ENCODE measurements at places on chromosomes 1 and 21. TPM values are rescaled to one million over a fixed set of nuclear protein-coding genes. Genes with fewer than 3 reads are reported as not detected.

- DNase-seq = no peak
These were observed 6.4 kb upstream of the SMCP start for GRCh38 chr1:152871731-152872126.

GRCh38 chr1:8202182-8202905 is 115.6 kb upstream of the SLC45A1 start:
- no peak for DNase-seq

- DNase-seq = no peak
These were observed 9.3 kb upstream of the SRARP start for GRCh38 chr1:15994590-15995351.

DNA sequence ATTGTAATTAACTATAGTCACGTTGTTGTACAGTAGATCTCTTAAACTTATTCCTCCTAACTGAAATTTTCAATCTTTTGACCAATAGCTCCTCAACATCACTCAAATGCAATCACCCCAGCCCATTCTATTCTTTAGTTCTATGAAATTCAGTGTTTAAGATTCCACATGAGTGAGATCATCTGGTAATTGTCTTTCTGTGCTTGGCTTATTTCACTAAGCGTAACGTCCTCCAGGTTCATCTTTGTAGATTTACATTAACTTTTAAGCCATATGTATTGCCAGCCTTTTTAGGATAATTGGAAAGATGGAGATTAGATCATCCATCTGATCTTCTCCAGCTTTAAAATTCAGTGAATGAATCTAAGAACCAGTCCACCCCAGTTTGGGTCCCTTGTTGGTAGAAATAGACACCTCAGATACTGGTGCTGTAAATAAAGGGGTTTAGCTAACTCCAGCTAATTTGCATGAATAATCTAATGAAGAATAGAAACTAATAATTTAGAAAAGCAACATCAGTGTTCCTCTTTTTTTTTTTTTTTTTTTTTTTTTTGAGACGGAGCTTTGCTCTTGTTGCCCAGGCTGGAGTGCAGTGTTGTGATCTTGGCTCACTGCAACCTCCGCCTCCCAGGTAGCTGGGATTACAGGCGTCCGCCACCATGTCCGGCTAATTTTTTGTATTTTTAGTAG is 7.0 kb downstream of the S100A10 start:
- DNase-seq = no peak

The MAEL gene
- 4.3 TPM for total RNA-seq

- DNase-seq = no peak
These were observed 16.2 kb upstream of the CR1L start for GRCh38 chr1:207628776-207629175.

GRCh38 chr1:22721122-22721873 is 10.7 kb downstream of the EPHB2 start:
- DNase-seq = no peak

DNA sequence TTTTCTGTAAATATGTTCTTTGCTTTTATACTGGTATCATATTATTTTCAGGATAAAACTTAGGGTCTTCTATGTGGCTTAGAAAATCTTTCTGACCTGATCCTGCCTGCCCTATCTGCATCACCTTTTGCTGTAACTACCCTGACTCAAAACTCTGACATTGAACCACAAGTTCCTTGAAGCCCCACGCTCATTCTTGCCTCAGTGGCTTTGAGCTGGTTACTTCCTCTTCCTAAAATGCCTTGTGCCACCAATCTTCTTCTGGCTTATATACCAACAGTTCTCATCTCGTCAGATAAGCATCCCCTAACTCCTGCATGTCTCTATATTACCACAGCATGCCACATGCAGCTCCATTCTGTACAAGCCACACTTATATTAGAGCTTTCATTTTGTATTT is 84.5 kb upstream of the LRRC7 start:
- no peak for DNase-seq

The CELA3B gene
- not detected for total RNA-seq

GRCh38 chr21:33403128-33403785 is at the start of gene IFNGR2:
Gene IFNGR2 (plus strand): TSS chr21:33403413. CDS start chr21:33403544, 131 bp downstream.
- peak; percentile 79 for DNase-seq

DNA sequence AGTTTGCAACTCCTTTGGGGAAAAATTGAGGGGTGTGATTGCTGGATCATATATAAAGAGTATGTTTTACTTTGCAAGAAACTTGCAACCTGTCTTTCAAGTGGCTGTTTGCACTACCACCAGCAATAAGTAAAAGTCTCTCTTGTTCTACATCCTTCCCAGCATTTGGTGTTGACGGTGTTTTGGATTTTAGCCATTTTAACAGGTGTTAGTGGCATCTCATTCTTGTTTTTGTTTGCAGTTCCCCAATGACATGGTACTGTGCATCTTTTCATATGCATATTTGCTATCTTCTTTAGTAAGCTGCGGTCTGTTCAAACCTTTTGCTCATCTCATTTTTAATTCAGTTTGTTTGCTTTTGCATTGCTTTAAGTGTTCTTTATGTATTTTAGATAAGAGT is 535.5 kb downstream of the LRRIQ3 start:
- no peak for DNase-seq

DNA sequence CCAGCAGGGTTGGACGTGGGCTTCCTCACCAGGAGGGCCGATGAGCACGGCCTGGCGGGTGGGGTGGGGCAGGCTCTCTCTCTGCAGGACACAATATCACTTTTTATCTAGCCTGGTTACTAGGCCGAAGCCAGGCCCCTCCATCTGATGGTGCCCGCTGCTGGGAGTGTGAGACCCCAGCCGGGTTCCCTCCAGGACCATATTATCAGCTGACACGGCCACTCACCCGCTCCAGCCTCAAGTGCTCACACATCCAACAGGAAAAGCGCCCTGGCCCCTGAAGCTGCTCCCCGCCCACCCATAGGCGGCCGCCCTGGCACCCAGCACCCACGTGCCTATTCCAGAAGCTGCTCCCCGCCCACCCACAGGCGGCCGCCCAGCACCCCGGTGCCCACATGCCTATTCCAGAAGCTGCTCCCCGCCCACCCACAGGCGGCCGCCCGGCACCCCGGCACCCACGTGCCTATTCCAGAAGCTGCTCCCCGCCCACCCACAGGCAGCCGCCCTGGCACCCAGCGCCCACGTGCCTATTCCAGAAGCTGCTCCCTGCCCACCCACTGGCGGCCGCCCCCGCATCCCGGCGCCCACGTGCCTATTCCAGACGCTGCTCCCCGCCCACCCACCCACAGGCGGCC is 5.0 kb downstream of the SLC19A1 start:
- peak; percentile 60 for DNase-seq

- DNase-seq = no peak
These were observed 146.4 kb downstream of the KIF26B start for GRCh38 chr1:245301162-245301580.

The NECTIN4 gene
- total RNA-seq = not detected

DNA sequence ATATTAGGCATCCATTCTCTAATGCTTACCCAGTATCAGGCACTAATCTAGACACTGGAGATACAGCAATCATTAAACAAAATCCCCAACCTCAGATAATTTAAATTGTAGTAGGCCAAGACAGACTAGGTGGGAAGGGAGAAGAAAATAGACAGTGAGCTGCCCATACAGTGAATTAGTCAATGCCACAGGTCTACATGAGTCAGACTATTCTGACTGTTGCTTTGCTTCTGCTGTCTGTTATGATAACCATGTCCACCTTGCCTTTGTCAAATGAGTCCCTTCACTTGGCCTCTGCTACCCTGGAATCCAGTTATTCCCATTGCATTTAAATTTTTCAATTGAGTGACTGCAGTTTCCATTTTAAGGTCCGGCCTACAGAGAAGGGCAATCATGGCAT is 59.5 kb downstream of the PIK3R3 start:
- DNase-seq = no peak

- DNase-seq = peak; percentile 81
These were observed 82.2 kb upstream of the AK4 start for GRCh38 chr1:65065524-65066418.

DNA sequence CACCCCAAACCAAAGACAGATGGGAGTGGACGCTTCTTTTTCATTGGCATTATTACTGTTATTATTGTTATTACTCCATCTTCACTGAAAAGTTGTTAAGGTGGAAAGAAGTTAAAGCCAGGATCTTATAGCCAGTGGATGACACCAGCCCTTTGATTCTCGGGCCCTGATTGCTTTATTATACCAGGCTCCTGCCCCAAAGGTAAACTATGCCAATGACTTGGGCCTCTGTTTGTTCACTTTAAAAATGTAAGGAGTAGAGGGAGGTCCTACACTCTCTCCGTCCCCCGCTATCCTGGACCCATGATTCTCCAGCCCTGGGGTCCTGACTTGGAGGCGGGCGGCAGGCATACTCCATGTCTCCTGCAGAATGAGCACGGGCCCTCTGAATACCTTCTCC is 106.8 kb downstream of the TOMM20 start:
- no peak for DNase-seq

- DNase-seq = no peak
These were observed 73.4 kb downstream of the PIK3CD start for GRCh38 chr1:9724706-9725476.

The C1orf52 gene
- 17.4 TPM for total RNA-seq

- DNase-seq = no peak
These were observed 82.9 kb downstream of the CENPF start for GRCh38 chr1:214685906-214686305.

GRCh38 chr1:220670365-220670764 is 19.8 kb upstream of the C1orf115 start:
- no peak for DNase-seq

The ANKRD35 gene
- total RNA-seq = 0.73 TPM

The RGS8 gene
- total RNA-seq = not detected

DNA sequence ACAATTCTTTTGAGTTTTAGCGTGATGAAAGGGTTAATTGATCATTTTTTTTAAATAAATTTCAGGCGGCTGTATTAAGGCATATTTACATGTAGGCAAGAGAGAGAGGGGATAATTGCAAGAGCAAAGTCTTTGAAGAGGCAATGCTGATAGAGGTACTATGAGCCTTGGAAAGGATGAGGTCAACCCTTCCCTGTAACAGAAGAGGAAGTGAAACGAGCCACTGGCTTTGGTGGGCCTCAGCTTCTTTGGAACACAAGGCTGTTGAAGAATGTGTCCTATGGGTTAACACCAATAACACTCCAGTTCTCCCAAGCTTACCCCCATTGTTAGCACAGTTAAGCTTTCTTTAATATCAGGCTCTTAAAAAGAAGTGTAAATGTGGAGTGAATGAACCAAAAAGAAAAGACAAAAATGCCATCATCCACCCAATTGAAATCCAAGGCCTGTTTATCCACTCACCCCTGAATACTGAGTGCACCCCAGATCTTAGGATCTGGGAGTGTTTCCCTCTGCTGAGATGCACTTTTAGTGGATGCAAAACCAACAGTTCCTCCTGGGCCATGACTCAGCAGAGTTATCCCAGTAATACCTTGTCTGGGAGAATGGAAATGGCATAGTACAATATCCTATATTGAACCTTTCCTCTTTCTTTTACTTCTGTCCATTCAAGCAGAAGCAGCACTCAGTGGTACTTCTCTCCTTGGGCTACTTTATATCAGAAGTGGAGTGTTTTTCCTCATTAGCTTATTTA is 216.4 kb downstream of the SLC44A5 start:
- no peak for DNase-seq

The CNIH3 gene
- total RNA-seq = 1.4 TPM

DNA sequence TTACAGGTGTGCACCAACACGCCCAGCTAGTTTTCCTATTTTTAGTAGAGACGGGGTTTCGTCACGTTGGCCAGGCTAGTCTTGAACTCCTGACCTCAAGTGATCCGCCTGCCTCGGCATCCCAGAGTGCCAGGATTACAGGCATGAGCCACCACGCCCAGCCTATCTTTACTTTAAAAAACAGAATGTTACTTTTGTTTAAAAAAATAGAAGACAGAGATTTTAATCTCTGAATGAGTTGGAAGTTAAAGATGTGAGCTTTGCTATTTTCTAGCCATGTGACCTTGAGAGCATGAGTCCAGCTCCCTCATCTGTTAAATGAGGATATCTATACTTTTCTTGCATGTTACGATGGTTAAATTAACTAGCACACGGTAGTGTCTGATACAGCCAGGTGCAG is 3.9 kb upstream of the PUM1 start:
- no peak for DNase-seq

The ASCL5 gene
- not detected for total RNA-seq

The WNT4 gene
- 0.38 TPM for total RNA-seq

DNA sequence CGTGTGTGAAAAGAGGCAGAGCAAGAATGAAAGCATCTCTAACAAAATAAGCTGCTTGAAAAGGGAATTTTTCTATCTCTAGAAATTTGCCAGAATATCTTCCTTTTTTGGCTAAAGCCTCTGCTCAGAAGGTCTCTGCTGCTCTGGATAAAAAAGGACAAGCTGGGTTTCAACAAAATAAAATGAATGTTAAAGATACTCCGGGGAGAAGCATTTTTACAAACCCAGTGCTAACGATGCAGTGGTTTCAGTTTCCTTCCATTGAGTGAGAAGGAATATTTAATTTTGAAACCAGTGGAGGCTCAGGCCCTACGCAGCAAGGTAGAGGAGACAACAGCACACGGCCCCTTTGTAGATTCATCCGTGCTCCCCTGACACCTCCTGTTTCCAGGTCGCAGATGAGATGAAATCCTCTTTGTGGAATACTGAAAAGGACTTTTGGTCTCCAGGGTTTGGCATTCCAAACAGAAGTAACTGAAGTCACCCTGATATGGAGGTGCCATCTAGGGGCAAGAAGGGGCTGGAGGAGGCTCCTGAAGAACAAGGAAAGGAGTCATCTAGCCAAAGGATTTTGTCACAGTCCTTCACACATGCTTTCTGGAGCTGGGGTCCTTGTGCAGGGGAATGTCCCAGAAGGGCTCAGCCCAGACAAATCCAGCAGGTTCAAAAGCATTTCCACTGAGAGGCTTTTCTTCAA is 65.7 kb upstream of the SYT6 start:
- DNase-seq = no peak

GRCh38 chr1:32611859-32612188 is 38.5 kb downstream of the ZBTB8OS start:
- no peak for DNase-seq

The CRYAA gene
- not detected for total RNA-seq

DNA sequence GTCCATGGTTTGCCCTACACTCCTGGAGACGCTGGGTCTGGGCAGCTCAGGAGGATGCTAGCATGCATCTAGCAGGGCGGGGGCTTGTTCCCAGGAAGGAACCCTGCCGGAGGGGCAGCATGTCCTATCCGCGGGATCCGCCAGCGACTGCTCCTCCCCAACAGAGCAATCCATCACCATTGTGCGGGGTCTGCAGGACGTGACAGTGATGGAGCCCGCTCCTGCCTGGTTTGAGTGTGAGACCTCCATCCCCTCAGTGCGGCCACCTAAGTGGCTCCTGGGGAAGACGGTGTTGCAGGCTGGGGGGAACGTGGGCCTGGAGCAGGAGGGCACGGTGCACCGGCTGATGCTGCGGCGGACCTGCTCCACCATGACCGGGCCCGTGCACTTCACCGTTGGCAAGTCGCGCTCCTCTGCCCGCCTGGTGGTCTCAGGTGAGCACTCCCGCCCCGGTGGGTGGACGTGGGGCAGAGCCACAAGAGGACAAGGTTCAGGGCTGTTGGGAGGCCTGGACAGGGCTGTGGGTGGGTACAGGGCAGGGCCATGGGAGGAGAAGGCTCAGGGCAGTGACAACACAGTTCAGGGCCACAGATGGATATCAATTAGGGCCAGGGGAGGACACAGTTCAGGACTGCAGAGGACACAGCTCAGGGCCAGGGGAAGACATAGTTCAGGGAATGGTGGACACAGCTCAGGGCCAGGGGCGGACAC is 71.3 kb downstream of the OBSCN start:
- peak; percentile 72 for DNase-seq

The GPR37L1 gene
- not detected for total RNA-seq
